Activated CD8-positive, alpha-beta memory T cell treated with anti-CD3 and anti-CD28 coated beads, Interleukin-2, amount 10 ng/mL, durations not matched to agents 7 days and 5 days (primary cell): ENCODE measurements at places on chromosomes 16 and 17. TPM values are rescaled to one million over a fixed set of nuclear protein-coding genes. Genes with fewer than 3 reads are reported as not detected.

Gene PIMREG
- total RNA-seq, result 17.0 TPM

Gene NXPH3
- not detected for total RNA-seq

Gene OMG
- total RNA-seq, result 0.96 TPM

Gene GAN
- total RNA-seq, result 8.1 TPM

Gene UMOD
- total RNA-seq, result not detected

Gene KIF18B
- 117 TPM for total RNA-seq

Gene CEMP1
- not detected for total RNA-seq

Gene LITAF
- total RNA-seq, result 155 TPM

Gene MMP28
- not detected for total RNA-seq

Gene IL17C
- total RNA-seq, result not detected

Gene DBNDD1
- total RNA-seq, result not detected

Gene ZNF750
- not detected for total RNA-seq

Gene PRAC2
- not detected for total RNA-seq
